ENCODE measurements at places on chromosomes 13 and 19. TPM values are rescaled to one million over a fixed set of nuclear protein-coding genes. Genes with fewer than 3 reads are reported as not detected.

DNA sequence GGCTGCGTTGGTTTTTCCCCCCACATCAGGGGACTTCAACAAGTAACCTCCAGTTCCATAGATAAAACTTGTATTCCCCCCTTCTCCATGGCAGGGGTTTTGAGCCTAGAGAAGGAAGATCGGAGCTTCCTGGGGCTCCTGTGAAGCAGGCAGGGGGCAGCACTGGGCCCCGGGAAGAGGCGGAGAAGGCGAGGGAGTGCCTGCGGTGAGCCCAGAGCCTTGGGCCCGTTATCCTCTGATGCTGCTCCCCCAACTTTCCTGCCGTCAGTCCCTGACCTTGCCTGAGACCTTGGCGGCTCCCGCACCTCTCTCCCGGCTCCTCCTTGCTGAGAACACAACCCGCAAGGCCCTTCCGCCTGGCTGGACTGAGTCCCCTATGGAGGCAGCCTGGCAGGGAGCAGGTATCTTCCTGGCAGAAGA is 2.5 kb downstream of the LIPE start:
- no peak for DNase-seq

DNA sequence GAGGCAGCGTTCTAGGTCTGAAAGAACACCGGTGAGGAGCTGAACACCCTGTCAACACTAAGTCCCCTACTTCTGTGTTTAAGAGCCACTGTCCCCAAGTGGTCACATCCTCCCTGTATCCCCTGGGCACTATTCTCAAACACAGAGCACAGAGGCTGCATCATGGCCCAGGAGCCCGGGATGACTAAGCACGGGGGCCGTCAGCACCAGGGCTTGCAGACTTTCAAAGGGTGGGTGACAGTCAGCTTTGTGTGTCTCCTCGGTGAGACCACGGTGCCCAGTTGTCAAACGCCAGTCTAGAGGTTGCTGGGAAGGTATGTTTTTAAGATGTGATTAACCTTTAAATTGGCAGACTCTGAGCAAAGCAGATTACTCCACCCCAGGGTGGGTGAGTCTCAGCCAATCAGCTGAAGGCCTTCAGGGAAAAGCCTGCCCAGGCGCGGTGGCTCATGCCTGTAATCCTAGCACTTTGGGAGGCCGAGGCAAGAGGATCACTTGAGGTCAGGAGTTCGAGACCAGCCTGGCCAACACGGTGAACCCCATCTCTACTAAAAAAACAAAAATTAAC is 8.0 kb downstream of the MAP2K2 start:
- DNase-seq = no peak

DNA sequence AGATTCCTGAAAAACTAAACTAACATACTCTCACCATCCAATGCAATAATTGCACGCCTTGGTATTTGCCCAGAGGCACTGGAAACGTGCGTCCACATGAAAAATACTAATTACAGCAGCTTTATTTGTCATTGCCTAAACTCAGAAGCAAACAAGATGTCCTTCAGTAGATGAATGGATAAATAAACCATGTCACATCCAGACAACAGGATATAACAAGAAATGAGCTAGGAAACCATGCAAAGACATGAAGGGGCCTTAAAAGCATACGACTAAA is 25.0 kb downstream of the ELL start:
- no peak for DNase-seq

- DNase-seq = no peak
Observed at GRCh38 chr19:5024282-5024681, 55.4 kb downstream of the KDM4B start.

SLAIN1 gene
- total RNA-seq = 5.5 TPM

DNA sequence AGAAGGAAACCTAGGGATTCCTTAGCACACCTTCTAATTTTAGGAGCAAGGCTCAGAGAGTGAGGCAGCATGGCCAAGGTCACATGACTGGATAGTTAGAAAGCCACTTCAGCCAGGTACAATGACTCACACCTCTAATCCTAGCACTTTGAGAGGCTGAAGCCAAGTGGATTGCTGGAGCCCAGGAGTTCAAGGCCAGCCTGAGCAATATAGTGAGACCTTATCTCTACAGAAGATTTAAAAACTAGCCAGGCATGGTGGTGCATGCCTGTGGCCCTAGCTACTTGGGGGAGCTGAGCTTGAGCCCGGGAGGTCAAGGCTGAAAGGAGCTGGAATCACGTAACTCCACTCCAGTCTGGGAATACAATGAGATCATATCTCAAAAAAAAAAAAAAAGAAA is 69.2 kb downstream of the TEX26 start:
- DNase-seq = no peak

DNA sequence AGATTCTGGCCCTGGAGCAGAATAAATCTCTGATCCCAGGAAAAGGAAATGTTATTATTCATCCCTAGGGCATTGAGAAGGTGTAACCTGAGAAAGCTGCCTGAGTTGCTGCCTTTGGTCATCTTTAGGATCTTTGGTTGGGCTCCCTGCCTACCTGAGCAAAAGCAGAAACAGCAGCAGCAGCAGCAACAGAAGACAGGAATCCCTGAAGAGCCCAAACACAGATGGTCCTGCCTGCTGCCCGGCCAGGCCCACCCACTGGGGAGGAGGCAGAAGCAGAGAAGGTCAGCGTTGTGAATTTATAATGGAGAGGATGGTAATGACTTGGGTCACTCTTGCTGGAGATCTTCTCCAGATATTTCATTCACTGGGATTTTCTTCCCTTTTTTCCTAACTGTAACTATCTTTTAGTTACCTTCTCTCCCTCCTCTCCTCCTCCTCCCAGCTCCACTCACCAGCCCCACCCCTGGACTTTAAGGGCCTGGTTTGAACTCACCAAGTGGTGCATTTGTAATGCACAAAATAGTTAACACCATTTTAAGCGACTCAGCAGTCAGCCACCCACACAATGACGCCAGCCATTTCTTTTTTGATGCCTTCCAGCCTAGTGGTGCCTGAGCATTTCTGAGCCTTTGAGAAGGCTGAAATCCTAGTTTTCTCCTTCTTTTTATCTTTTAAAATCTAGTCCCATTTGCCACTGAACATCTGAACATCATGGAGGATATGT is 91.7 kb downstream of the HSPH1 start:
- DNase-seq = no peak

MYO16 gene
- 0.26 TPM for total RNA-seq

ZNF763 gene
- total RNA-seq = 5.3 TPM
